ENCODE measurements at places on chromosomes 13 and 19.

GRCh38 chr19:41264581-41265394, 616 bp downstream of the HNRNPUL1 start:
- DNase-seq, result peak; percentile 85

DNA sequence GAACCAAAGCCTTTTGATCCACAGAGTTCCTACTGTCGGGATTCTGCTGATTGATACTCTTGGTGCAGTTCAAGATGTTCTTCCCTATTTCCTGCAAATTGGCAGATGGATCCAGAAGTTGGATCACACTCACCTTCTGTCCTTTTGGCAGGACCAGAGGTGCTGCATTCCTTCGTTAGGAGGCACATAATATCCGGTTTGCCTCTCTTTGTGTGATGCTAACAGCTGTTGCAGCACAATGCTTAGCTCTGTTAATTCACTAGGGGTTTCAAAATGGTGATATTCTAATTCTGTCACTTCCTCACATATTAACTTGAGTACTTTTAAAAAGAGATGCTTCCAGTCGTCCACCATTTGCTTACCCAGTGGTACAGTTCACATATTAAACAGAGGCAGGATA, 15.2 kb upstream of the CHST8 start:
- peak; percentile 51 for DNase-seq

DNA sequence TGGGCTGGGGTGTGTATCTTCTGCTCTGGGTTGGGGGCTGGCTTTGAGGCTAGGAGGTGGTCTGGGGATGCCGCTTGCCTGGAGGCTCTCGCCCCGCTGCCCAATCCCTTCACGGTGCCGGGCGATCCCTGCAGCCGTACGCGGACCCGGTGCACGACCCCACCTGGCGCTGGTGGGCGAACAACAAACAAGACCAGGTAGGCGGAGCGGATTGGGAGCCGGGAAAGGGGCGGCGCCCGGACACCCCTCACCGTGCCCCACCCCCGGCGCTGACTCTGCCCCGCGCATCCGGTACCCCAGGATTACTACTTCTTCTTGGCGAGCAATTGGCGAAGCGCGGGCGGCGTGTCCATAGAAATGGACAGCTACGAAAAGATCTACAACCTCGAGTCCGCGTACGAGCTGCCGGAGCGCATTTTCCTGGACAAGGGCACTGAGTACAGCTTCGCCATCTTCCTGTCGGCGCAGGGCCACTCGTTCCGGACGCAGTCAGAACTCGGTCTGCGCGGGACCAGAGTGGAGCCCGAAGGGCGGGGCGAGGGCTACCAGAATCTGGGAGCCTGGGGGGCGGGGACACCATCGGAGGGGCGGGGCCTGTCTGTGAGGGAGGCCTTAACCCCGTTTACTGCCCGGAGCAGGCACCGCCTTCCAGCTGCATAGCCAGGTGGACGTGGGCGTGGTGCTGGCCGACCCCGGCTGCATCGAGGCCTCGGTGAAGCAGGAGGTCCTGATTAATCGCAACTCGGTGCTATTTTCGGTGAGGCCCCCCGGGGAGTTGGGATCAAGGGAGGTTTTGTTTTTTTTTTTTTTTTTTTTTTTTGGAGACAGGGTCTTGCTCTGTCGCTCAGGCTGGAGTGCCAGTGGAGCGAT, 12.1 kb upstream of the PSMD8 start:
- peak; percentile 90 for DNase-seq

DNA sequence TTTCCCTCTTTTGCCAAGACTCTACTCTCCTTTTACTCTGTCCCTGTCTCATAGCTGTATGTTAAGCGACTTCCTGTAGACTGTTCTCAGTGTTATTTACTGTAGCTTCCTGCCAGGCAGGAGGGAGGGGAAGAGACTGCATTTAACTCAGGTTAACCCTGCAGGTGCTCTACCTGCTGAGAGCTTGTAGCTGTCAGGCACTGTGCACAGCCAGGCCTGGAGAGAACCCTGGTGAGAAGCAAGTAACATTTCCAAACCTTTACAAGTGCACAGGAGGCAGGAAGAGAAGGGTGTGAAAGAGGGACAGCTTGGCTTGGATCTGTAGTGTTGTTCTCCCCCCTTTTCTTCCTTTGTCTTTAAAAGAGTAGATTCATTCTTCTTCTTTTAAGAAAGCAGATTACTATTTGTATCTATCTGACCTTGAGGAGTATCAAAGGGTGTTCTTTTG, 167.1 kb downstream of the LMO7 start:
- DNase-seq, result no peak

GRCh38 chr13:89363144-89363543, 1692.0 kb downstream of the SLITRK5 start:
- DNase-seq, result no peak

DNA sequence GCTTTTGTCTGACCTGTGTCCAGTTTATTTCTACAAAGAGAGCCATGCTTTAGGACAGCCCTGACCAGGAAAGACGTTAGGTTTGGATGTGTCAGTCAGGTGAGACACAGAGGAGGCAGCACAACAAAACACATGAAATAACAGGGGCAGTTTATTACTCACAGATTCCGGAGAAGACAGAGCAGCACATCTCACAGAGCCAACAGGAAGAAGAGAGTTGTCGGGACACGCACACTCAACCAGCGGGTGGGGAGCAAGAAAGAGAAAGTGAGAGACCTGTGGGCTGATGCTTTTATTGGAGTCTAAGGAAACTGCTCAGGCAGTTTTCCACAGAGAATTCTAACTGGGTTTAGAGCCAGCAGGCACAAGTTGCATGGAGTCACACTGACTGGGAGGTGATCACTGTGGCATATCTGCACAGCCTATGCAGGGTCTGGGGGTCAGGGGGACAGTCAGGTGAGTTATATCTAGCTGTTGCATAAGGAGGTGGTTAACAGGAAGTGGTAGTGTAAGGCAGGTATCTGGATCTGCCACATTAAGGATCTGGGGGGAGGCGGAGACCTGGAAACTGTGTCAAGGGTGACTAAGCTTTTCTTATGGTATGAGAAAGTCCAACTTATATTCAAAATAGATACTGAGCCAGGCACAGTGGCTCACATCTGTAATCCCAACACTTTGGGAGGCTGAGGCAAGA, 24.1 kb upstream of the CEACAM20 start:
- no peak for DNase-seq

- peak; percentile 93 for DNase-seq
These were observed at the start of gene TPM4 for GRCh38 chr19:16076154-16076957. Gene TPM4 (plus strand): TSS chr19:16076495. CDS start chr19:16076566, 71 bp downstream.

DNA sequence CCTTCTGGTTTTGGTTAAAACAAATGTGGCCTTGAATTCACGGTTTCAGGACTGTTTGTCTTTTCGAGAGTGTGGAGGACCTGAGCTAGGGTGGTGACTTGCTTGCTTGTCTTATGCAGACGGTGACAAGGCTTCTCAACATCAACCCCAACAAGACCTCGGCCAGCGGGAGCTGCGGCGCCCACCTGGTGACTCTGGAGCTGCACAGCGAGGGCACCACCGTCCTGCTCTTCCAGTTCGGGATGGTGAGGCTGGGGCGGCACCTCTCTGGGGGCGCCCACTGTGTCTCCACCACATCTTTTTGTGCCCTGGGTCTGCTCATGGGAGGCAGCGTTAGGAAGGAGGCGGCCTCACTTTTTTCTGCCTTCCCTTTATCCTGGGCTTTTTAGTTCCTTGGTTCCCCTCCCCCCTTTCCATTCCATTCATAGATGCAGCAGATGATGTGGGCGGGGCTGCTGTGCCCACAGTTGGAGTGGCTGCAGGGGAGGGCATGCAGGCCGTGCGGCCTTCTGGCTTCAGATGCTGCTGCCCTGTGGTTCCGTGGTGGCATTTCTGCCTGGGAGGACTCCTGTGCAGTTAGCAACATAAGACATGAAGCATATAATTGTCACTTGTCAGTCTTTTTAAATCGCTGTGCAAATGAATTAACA, 23.3 kb downstream of the LAMP1 start:
- DNase-seq, result no peak

GRCh38 chr19:2846180-2846894, 5.1 kb downstream of the ZNF555 start:
- peak; percentile 85 for DNase-seq

DNA sequence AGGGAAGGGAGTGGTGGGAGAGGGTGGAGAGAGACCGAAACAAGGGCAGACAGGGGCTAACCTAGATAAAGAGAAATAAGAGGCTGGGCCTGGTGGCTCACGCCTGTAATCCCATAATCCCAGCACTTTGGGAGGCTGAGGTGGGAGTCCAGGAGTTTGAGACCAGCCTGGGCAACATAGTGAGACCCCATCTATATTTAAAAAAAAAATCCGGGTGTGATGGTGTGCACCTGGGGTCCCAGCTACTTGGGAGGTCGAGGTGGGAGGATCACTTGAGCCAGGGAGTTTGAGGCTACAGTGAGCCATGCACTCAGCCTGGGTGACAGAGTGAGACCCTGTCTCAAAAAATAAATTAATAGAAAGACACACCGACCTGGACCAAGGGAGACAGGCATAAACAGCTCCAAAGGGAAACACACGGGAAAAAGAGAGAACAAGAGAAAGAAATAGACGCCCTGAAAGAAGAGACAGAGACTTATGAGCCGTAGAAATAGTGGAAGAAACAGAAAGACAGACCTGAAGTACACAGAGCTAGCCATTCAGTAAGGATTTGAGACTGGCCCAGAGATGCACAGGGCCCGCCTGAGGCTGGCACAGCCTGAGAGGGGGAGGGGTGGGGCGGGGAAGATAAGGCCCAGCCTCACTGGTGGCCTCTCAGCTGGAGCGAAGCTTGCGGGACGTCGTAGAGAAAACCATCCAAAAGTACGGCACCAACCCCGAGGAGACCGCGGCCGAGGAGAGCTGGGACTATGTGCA, 2.2 kb downstream of the CD37 start:
- no peak for DNase-seq

DNA sequence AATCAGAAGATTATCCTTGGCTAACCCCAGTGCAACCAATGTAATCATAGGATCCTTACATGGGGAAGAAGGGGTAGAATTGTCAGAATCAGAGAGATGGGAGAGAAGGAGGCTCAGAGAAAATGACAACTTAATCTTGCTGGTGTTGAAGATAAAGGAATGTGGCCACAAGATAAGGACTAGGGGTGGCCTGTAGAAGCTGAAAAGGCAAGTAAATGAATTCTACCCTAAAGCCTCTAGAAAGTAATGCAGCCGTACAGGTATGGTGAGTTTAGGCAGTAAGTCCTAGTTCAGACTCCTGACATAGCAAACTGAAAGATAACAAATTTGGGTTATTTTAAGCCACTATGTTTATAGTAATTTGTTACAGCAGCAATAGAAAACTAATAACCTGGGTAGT, 718.5 kb downstream of the SLITRK6 start:
- DNase-seq, result no peak

DNA sequence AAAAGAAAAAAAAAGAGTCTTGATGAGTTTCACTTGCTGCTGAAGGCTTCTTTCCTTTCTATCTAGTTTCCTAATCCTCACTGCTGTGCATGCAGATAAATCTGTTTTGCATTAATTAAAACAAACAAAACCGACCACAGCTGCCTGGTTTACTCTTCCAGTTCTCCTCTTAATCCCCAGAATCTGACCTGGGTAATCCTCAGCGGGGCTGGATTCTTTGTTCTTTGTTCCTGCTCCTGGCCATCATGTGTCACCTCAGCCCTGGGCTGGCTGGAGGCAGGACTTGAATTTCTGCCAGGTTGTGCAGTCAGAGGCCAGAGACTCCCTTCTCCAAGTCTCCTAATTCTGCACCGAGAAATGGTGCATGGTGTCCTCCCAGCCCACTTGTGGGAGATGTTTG, 52.2 kb upstream of the CYP4F8 start:
- DNase-seq, result peak; percentile 93

GRCh38 chr19:18441804-18442788, 4.2 kb upstream of the ISYNA1 start:
- DNase-seq, result no peak

- no peak for DNase-seq
These were observed 599 bp downstream of the IZUMO1 start for GRCh38 chr19:48746110-48746509.

DNA sequence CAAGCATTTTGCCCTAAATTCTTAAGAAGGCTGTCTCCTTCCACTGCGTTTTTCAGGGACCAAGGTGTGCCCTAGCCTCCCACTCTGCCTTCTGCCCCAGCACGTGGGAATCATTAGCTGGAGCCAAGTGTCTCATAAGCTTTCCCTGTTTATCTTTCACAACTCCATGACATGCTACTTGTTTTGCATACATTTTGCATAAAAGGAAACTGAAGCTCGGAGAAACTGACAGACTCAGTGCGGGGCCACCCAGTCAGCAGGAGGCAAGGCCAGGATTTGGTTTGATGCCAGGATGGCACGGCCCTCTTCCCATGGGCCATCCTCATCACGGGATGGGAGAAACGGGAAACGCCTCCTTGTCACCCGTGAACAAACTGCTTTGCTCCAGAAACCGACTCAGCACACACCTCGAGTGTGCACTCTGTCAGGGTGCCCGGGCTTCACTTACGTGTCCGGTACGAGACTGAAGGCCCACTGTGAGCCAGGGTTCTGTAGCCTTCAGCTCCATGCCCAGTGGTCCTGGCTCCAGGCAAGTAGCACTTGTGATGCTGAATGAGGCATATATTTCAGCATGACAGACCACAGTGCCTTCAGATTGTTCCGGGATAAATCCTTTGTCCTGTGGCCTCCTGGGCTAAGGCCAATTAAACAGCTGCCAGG, 9.6 kb downstream of the CEBPA start:
- DNase-seq, result peak; percentile 77

DNA sequence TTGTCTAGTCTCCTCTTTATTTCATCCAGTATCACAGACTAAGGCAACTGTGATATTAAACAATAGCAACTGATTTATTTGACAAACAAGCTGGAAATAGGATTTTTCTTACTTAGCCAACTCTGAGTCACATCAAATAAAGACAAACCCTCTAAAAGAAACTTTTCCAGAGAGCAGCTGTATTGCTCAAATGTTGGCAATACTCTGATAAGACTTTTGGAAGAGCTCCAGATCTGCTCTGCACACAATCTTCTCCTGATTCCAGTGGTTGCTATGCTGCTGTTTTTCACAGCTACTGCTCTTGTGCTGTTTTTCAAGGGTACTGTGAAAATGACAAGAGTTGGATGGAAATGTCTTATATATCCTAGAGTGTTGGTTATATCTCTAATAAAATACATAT, 1479.2 kb downstream of the SLITRK5 start:
- no peak for DNase-seq

GRCh38 chr13:84126671-84127171, 244.4 kb upstream of the SLITRK1 start:
- DNase-seq, result peak; percentile 63

GRCh38 chr13:106905380-106906162, 337.6 kb upstream of the ARGLU1 start:
- DNase-seq, result no peak

- DNase-seq, result peak; percentile 46
These were observed 46.0 kb downstream of the MICU2 start for GRCh38 chr13:21557995-21558394.

DNA sequence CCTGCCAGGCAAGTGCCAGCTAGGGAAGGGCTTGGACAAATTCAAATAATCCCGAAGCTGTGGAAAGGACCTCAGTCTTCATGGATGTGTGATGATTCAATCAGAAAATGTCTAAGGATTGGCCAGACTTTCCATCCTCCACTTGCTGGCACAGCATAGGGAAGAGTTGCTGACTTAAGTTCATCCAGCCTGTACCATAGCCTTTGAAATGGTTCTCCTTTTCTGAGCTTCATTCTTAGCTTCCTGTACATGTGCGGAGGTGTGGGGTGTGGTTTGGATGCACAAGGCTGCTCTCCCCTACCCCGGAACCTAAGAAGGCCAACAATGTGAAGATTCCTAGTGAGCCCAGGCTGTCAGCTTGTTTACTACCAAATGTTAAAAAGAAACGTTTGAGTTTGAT, 959 bp upstream of the IGFL3 start:
- DNase-seq, result no peak

Measured in SJCRH30 (cell line).